ENCODE measurements at places on chromosomes 7 and 10.

DNA sequence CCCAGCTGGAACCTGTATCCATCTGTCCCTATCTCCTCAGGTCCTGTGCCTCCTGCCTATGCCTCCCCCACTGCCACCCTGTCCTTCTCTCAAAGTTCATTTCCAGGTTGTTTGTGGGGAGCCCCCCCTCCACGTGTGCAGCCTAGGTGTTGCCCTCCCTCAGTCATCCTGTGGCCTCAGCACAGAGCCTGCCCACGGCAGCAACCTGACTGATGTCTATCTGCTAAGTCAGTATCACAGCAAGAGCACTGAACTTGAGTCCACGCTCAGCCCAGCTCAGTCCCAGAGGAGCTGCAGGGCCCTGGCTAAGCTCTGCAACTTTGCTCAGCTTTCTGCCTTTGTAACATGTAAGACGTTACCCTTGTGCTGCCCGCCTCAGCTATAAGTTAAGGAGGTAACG, 28.7 kb downstream of the FAM53B start:
- no peak for DNase-seq

- DNase-seq: no peak
Measured at GRCh38 chr10:95462740-95463667, 98.2 kb downstream of the SORBS1 start.

DNA sequence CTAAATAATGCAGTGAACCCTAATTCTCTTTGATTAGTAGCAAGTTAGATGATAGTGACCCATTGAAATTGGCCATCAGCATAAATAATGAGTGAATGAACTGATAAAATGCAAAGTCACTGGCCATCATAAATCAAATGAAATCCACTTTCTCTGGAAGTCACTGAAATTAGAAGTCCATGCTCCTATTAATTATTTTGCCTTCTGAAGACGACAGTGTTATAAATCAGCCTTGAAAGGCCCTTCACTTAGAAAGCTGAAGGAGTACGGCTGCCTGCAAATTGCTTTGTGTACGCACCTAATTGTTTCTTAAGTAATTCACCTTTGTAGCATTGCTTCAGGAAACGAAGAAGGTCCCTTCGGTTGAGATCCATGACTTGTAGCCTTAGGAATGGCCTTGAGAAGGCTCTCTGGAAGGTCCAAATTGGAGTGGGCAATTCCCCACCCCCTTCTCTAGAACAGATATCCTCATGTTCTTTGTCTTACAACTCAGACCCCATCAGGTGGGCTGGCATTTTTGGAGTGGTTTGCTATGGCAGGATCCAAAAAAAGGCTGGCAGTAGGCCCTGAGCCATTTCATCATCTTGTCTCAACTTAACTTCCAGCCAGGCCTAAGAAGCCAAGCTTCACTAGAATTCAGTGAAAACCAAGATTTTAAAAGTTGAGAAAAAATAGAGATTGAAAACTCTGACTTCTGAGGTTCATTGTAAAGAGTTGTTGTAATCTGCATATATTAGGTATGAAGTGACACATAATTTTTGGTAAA, 420.3 kb downstream of the LRMDA start:
- DNase-seq: no peak

DNA sequence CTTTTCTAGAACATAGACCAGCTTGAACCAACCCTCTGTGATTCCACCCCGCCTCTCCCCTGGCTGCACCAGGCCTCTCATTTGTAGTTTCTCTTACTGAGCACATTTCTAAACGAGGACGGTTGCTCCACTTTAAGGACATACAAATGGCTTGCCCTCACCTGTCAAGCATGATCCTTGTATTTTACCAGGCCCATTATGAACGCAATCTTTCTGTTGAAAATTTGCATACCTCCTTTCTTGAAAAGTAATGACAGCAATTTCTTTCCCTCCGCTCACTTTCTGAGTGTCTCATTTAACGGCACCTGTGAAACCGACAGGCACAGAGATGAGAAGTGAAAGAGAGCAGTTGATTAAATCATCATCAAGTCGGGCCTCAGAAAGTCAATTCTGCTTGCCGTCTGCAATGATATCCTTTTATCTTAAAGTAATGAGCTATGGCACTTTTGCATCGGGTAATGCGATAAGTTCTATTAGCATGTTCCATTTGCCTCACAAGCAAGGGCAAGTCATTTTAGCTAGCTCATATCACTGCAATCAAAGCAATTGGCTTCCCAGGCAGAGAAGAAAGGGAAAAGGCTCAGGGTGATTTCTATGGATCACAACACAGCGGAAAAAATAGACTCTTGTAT, 705.6 kb upstream of the GALNT17 start:
- no peak for DNase-seq

- DNase-seq: no peak
Measured at GRCh38 chr7:23207021-23207420, 25.2 kb downstream of the NUP42 start.

GRCh38 chr10:62451611-62451975, 77.4 kb downstream of the ZNF365 start:
- no peak for DNase-seq

DNA sequence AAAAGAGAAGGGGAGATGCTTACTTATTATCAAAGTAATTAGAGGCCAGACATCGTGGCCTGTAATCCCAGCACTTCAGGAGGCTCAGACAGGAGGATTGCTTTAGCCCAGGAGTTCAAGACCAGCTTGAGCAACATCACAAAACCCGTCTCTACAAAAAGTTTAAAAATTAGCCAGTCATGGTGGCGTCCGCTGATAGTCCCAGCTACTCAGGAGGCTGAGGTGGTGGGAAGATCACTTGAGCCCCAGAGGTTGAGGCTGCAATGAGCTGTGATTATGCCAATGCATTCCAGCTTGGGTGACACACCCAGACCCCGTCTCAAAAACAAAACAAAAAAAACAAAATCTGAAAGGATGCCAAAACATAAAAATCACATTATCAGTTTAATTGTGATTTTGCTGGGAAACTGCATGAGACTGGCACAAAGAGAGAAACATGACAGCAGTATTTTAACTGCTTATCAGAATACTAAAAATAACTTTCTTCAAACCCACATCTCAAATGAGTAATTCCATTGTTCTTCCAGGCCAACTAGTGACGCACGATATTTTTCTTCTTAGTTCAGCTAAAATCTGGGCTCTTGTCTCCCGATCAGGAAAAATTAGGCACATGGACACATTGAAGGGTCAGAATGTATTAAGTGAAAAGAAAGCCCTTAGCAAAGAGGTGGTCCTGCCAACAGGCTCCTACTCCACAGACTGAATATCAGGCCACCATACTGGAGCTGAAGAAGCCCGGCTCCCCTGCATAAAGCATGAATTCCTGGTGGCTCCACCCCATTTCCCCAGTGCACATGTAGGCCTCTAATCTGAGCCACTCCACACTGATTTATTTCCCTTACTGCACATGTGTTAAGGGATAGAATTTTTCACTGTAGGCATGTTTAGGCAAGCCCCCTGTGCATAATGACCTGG, 9.6 kb upstream of the CCM2 start:
- no peak for DNase-seq

DNA sequence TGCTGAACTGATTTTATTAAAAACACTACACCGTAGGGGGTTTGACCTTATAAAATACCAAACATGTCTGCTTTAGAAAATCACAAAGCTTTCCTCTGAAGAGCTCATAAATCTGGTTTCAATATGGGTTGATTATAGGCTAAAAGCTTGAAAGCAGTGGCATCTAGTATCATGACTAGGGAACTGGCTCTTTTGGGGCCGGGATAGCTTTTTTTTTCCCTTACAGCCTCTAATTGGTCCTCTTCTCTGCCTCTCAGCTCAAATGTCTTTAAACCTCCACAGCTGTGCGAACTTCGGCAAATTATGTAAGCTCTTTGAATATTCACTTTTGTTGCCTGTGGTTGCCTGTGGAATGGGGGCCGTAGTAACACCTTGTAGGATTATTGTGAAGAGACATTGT, 8.4 kb downstream of the BAMBI start:
- no peak for DNase-seq

DNA sequence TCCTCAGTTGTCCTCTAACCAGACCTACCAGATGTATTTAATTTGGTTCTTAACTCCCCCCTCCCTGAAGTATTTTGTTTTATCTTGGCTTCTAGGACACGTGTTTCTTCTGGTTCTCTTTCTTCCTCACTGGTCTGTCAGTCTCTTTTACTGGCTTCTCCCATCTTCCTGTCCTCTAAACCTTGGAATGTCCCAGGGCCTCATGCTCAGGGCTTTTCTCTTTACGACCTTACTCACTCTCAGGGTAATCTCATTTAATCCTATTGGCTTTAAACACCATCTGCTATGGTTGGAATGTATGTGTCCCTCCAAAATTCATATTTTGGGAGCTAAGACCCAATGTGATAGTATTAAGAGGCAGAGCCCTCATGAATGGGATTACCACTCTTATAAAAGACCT, 418.2 kb upstream of the PODXL start:
- no peak for DNase-seq

- no peak for DNase-seq
Measured at GRCh38 chr7:24963218-24963617, 16.8 kb downstream of the OSBPL3 start.

GRCh38 chr10:114576716-114577115, 81.4 kb downstream of the ABLIM1 start:
- DNase-seq: no peak

- no peak for DNase-seq
Measured at GRCh38 chr10:132951926-132952325, 9.6 kb upstream of the CFAP46 start.

GRCh38 chr7:131723926-131724325, 167.5 kb upstream of the PODXL start:
- no peak for DNase-seq
